IMR-90 (cell line): ENCODE measurements at places on chromosomes 13 and 19.

DNA sequence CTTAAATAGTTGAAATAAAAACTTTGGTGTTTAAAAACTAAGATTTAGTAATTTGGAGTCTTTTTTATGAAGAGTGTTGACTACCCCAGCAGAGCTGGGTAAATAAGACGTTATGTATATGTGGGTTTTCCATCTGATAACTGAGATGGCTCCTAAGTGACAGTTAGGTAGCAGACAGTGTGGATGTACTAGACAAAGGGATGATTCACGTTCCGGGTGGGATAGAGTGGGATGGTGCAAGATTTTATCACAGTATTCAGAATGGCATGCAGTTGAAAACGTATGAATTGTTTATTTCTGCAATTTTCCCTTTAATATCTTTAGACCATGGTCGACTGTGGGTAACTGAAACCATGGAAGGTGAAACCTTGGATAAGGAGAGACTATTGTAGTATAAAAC is 50.4 kb downstream of the NAA16 start:
- DNase-seq, result peak; percentile 19

- DNase-seq, result no peak
Measured at GRCh38 chr19:47819858-47820257, 1.9 kb upstream of the CRX start.

DNA sequence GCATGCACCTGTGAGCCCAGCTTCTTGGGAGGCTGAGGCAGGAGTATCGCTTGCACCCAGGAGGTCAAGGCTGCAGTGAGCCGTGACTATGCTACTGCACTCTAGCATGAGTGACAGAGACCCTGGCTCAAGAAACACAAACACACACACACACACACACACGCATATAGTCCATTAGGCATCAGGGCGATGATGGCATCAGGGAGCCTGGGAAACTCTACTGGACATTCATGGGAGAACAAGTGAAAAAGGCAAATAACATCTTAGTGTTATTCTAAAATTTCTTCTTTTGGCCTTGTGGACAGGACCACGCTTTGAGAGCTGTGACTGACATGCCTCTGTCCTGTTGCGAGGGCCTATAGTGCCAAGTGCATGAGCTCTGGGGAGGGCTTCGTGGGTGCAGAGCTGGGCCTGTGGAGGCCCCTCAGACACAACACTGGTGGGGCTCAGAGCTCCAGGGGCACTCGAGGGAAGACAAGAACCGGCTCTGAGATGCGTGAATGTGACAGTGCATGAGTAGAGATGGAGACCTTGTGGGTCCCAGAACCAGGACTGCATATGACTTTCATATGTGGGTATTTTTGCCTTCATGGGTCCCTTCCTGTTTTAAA is 8.0 kb upstream of the USF2 start:
- no peak for DNase-seq

- DNase-seq, result no peak
Measured at GRCh38 chr13:46179491-46179908, 2.5 kb downstream of the LCP1 start.

- DNase-seq, result no peak
Measured at GRCh38 chr13:73985783-73986182, 148.4 kb downstream of the KLF12 start.

DNA sequence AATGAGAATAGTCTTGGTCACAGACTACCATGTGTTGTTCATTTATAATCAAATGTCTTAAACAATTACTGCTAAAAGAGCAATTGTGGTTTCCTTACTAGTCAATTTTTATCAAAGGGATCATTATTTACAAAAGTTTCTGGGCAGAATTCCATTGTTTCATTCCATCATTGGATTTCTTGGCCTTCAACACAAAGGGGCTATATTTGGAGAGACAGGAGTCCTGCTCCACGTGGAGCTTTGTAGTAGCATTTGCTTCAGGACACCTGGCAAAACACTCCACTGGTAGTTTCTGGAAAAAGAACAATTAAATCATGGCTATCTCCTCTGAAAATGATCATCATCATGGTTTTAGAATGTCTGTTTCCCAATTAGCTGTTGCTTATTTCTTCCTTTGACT is 22.3 kb upstream of the STARD13 start:
- peak; percentile 55 for DNase-seq

DNA sequence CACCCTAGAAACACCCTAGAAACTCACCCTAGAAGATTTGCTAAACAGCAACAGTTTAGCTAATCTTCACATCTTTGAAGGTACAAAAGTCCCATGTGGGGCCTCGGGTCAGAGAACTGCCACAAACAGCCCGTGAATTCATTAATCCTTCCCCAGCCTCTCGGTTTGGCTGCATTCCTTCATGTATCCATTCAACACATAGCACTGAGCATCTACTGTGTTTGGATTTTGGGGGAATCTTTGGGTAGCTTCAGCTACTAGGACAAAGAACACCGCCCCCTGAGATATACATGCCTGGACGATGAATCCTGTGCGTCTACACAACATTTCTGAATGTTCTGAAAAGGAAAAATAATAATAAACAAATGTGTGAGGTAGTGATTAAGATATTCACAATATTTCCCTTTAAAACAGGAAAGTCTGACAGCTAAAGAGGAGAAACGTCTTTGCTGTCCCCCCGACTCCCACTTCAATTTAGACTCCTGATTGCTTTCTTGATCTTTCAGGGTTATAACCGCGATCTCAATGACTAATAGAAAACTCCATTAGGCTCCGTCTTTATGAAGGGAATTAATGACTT is 63.5 kb downstream of the ALOX5AP start:
- DNase-seq, result peak; percentile 59

GRCh38 chr13:106986687-106987426 is 418.9 kb upstream of the ARGLU1 start:
- DNase-seq, result no peak

DNA sequence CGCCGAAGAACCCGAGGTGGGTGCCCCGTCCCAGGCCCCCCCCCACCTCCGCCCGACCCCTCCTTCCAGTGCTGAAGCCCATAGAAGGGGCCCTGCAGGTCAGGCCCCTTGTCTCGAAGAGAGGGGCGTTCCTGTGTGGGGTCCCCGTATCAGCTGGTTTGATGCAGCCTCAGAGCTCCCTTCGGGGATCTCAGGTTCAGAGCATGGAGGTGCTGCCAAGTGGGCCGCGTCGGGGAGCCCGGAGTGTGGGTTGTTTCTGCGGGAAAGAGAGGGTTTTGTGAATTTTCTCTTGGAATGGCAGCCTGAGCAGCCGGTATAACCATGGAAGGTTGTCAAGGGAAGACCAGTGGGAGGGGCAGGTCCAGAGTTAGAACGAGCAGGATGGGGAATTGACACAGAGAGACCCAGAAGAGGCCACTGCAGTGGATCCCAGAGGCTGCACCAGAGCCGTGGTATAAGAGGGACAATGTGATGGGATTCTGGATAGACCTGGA is 384 bp downstream of the TRAPPC2B start:
- peak; percentile 12 for DNase-seq

DNA sequence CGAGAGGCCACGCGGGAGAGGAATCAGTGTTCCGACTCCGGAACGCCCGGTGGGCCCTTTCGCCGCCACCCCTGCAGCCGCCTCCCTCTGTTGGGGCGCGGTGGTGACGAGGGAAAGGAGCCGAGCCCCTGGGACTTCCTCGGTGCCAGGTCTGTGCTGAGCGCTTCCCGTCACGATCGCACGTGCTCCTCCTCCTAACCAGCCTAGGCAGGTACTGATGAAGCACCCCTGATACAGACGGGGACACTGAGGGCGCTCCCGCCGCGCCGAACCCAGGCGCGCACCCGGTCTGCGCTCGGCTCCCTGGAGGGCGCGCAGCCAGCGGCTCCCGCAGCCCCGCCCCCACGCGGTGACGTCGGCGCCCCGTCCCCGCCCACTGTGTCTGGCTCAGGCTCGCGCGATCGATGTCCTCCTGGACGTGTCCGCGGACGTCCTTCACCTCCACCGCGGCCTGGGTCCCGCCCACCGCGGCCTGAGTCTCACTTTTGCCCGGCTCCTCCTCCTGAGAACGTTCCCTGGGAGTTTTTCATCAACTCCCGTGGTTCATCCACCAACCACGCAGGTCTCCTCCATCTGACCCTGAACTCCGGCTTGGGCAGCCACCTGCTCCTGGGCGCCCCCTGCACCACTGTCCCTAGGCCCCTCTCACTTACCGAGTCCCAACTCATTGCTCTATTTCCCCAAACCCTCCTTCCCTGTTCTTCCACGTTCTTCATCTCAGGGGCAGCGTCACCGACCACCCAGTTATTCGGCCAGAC is 2.6 kb upstream of the KLK15 start:
- DNase-seq, result peak; percentile 45

DNA sequence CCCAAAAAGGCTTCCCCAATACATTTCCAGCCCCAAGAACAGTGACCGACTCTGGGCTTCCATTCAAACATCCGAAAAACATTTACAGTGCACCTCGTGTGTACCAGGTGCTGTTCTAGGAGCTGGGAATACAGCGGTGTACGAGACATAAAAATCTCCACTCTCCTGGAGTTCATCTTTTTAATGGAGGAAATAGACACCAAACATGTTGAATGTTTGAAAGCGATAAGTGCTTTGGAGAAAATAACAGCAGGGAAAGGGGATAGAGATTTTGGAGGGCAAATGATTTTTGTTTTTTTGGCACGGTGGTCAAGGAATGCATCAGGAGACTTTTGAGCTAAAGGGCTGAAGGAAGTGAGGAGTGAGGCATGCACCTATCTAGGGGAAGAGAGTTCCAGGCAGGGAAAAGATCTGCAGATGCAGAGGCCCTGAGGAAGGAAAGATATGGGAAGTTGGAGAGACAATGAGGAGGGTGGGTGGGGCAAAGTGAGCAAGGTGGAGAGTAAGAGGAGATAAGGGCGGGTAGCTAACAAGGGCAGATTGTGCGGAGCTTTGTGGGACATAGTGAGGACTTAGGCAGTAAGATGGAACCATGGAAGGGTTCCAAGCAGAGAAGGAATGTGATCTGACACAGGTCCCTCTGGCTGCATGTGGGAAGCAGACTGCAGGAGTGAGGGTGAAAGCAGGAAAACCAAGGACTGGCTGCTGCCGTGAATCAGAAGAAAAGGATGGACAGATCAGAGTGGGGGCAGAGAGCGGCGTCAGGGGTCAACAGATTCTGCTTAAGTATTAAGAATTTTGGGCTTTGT is 703 bp upstream of the FBL start:
- no peak for DNase-seq
